ENCODE measurements at places on chromosomes 1 and 21.

DNA sequence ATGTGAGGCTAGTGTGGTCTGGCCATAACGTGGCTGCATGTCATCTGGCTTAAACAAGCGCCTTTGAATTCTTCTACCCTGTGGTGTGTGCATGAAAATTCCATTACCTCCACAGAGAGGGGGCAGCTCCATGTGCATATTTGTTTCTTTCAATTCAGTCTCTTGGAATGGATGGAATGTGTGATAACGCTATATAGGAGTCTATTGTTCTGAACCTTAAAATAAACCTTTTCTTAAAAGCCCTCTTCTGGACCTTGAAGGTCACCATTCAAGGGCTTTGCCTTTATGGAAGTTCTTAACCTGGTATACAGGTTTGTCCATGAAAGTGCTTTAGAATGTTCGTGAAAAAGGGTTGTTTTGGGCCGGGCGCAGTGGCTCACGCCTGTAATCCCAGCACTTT, 118.2 kb upstream of the ADGRL2 start:
- DNase-seq, result no peak

DNA sequence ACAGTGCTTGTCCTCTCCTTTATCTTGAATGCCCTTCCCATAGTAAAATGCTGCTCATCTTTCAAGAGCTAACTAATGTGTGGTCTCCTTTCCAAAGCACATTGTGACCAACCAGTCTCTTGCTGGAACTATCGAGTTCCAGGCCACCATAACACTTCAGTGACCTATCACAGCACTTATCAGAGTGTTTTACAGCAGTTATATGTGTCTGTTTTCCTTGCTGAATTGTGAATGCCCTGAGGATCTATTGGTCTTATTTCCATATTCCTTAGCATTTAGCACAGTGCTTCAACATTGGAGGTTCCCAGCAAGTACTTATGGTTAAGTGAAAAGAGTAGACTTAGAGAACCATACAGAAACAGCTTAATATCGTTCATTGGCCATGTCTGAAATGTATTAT, 264.3 kb downstream of the DYRK1A start:
- DNase-seq, result no peak

GRCh38 chr1:16967095-16967575, 13.3 kb downstream of the MFAP2 start:
- DNase-seq, result peak; percentile 41

- no peak for DNase-seq
These were observed 67.4 kb upstream of the DMRTA2 start for GRCh38 chr1:50490640-50491039.

DNA sequence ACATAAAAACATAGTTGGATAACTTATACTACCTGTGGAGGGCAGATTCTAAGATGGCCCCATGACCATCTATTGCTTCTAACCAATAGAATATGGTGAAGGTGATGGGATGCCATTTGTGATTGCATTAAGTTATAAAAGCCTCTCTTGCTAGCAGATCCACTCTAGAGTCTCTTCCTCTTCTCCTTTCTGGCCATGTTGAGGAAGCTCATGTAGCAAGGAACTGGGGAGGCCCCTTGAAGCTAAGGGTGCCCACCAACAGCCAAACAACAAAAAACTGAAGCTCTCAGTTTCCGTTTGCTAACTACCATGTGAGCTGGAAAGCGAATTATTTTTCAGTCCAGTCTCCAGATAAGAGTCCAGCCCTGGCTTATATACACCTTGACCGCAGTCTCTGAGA, 16.0 kb upstream of the AGO1 start:
- no peak for DNase-seq

- DNase-seq, result no peak
These were observed 25.6 kb downstream of the PHACTR4 start for GRCh38 chr1:28395181-28395580.

DNA sequence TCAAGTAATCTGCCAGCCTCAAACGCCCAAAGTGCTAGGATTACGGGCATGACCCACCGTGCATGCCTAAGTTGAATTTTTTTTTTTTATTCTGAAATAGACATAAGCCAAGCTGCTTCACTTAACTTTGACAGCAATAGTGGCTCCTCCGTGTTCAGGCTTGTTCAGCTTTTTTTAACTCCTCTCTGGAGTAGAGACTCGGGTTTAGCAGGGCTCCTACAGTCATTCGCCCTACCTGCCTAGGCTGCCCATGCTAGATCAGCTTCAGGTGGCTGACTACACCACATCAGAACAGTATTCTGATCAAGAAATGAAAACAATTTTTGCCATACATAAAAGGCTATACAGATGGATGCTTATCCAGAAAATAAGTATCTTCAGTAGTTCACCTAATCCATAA, 14.7 kb downstream of the ARID4B start:
- DNase-seq, result no peak

- DNase-seq, result no peak
These were observed 30.1 kb downstream of the SLC66A1 start for GRCh38 chr1:19342062-19342750.

- DNase-seq, result no peak
These were observed 41.2 kb downstream of the KIF21B start for GRCh38 chr1:200982071-200982945.

DNA sequence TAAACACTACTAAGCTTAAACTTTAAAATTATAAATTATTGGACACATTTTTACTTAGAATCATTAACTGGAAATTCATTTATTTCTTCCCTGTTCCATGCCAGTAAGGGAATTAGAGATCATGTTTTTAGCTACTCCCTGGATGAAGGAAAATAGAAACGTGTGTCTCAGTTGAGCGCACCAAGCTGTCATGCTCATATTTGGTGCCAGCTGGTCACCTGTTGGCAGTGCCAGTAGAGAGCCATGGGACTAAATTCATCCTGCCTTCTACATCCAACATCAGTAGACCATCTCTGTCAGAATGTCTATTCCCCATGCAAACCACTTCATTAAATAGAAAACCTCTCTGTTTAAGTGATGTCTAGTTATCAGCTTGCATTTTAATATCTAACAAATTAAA, 17.4 kb upstream of the SLC22A15 start:
- DNase-seq, result no peak

DNA sequence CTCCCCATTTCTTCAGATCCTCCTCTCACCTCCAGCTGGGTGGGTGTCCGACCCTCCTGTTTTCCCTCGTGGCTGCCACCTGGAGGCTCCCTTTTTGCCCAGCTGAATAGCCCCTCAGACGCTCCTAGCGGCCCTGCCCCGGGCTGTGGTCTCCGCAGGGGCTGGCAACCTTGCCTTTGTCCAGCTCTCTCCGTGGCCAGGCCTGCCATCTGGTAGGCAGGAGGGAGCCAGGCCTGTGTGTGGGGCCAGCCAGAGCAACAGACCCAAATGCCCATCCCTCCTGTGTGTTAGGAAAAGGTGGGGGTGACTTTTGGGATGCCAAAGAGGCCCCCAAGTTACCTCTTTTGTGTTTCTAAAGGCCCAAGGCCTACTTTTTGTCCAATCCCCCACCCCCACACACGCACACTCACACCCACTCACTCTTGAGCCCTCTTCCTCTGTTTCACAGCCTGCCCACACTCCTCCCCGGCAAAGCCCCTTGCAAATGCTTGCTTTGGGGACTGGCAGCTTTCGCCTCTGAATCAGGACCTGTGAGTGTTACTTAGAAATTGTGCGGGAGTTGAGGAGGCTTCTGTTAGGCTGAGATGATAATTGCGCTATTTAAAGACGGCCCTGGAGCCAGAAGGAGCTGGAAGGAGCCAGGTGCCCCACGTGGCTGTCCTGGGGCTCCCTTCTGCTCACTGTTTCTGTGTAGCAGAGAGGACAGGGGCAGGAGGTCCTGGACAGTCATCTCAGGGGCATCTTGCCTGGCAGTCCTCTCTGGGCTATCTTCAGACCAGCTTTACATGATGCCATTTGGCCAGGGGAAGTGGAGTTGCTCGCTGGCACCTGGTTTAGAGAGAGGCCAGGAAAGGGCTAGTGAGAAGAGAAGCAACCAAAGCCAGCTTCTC, 9.1 kb downstream of the PPFIA4 start:
- DNase-seq, result no peak

DNA sequence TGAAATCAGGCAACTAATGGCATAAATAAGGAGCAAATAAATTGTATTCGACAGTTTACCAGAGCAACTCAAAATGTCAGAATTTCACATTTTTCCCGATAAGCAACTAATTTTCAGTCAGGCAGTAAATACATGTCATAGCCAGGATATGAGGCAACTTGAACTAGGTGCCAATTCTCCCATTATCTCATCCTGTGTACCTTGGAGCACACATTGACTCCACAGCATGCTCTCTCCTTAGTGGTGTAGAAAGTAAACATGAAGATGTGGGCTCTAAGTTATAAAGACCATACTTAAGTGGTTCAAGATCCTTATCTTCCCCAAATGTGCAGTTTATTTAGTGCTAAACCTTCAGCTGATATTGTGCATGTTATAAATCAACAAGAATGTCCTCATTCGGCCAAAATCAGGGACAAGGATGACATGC, 197.8 kb downstream of the VAV3 start:
- DNase-seq, result no peak

DNA sequence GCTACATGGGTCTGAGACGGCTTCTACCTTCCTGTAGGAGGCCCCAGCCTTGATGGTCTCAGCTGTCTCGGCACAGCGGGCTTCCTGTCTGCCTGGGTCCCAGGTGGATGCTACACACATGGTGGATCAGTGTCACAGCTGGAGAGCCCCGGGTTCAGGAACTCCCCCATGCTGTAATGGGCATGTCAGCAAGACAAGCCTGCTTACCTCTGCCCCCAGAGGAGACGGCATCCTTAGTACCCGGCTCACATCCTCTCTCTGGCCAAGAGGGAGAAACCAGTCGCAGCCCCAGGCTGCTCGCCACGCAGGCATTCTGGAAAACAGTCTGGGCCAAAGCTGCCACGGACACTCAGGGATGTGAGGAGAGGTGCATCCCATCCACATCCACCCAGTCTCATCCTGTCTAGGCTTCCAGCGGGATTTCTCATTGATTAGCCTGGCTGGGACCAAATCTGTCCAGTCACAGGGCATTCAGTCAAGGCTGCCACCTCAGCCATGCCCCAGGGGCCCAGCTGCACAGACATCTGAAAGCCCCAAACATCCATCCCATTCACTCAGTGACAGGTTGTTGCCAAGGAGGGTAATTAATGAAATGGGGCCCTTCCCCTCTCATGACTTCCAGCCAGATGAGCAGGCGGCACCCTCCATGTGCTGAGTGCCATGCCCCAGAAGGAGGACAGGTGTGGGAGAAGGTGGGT, 10.5 kb downstream of the SNAP47 start:
- DNase-seq, result no peak

GRCh38 chr1:21174654-21175323, 1.9 kb downstream of the EIF4G3 start:
- no peak for DNase-seq

GRCh38 chr1:223860051-223860622, 14.4 kb upstream of the TP53BP2 start:
- no peak for DNase-seq

DNA sequence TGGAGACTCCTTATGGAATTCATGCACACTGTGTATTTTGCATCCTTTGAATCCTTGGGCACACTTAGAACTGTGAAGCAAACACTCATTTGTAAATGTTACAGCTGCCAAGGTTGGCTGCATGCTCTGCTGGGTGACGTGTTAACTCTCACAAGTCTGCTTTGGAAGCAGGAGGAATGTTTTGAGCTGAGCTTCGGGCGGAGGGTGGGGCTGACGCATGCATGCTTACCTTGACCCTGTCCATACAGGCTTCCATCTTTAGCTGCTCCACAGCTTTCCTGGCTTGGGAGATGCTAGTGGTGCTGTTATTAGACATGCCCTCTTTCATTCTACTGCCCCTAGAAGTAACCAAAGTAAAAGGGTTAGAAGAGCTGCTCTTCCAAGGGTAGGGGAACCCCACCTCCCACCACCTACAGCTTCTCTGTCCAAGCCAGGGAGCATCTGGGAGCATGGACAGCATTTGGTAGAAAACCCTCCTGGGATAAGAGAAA, 66.0 kb downstream of the GNG4 start:
- no peak for DNase-seq

GRCh38 chr1:40795811-40796586, 12.4 kb downstream of the KCNQ4 start:
- DNase-seq, result no peak

- no peak for DNase-seq
These were observed 78.5 kb upstream of the DPYD start for GRCh38 chr1:97999320-97999719.

DNA sequence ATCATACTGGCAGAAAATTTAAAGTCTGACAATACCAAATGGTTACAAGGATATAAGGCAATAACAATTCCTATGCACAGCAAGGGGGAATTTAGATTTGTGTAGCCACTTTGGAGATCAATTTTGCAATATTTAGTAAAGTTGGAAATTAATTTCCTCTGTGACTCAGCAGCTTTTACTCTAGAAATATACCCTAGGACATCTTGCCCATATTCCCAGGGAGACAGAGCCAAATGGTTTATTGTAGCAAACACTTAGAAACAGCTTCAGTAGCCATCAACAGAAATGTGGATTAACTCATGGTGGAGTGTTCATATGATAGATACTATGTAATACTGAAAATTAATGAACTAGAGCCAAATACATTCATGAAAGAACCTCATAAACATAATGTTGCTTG, 104.6 kb downstream of the BACH1 start:
- no peak for DNase-seq

- DNase-seq, result no peak
These were observed 525.1 kb downstream of the LMO4 start for GRCh38 chr1:87853576-87854351.

DNA sequence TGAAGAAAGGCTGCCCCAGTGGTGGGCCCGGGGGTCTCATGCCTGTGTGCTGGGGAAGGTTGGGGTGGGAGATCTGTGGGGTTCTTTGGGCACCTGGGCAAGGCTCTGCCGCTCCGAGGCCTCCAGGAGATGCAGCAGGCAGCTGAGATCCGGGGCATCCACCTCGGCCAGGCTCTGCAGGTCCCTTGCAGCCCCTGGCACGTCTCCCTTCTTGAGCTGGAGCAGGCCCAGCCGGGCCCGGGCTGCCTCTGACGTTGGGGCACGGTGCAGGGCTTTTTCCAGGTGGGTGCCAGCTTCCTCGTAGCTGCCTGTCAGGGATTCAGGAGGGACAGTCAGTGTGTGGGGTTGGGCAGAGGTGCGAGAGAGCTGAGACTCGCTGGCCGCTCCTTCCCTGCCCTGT, 11.4 kb upstream of the MMEL1 start:
- no peak for DNase-seq

- no peak for DNase-seq
These were observed 4.2 kb downstream of the HIVEP3 start for GRCh38 chr1:41914516-41914915.

DNA sequence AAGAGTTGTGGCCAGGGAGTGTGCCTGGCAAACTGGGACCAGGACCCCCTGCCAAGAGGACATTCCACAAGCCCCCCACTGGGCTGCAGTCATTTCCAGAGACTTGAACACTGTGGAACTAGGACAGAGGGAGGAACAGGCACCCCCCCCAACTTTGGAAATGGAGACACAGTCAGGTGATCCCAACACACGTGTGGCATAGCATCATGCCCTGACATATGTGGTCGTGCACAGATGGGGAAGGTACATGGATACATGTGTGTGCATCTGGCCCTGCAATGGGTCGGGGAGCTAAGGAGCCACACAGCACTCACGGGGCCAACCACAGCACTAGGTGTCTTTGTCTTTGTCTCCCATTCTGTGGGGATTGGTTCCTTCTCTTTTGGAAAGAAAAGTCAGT, 6.6 kb upstream of the TFF3 start:
- DNase-seq, result no peak
